ENCODE measurements at places on chromosomes 6 and 20. TPM values are rescaled to one million over a fixed set of nuclear protein-coding genes. Genes with fewer than 3 reads are reported as not detected.

The ALDH5A1 gene
- 14.6 TPM for total RNA-seq

The SSTR4 gene
- not detected for total RNA-seq

The KHDC1 gene
- 8.0 TPM for total RNA-seq

The SAMD3 gene
- 0.69 TPM for total RNA-seq

The LY6G5C gene
- 6.5 TPM for total RNA-seq

The SPEF1 gene
- 1.7 TPM for total RNA-seq

The PPIL6 gene
- 7.9 TPM for total RNA-seq

The NTSR1 gene
- total RNA-seq, result 0.13 TPM

The FHL5 gene
- not detected for total RNA-seq

The CEP85L gene
- total RNA-seq, result 8.8 TPM

The OPRL1 gene
- 1.5 TPM for total RNA-seq

The C20orf141 gene
- total RNA-seq, result not detected

The NKX2-4 gene
- total RNA-seq, result not detected

The HLA-DPB1 gene
- 17.9 TPM for total RNA-seq

The PDYN gene
- total RNA-seq, result not detected

The DEFB116 gene
- not detected for total RNA-seq

The PPP1R11 gene
- total RNA-seq, result 45.1 TPM

The GPLD1 gene
- 7.4 TPM for total RNA-seq

The FOXQ1 gene
- 2.0 TPM for total RNA-seq

The EPHA7 gene
- 32.2 TPM for total RNA-seq

The COL19A1 gene
- total RNA-seq, result 2.3 TPM

The PRND gene
- total RNA-seq, result not detected

The LGSN gene
- total RNA-seq, result not detected

The C20orf96 gene
- total RNA-seq, result 70.1 TPM

The STXBP5 gene
- total RNA-seq, result 43.0 TPM

The RAMACL gene
- total RNA-seq, result 1.7 TPM

The BCAS1 gene
- total RNA-seq, result 0.81 TPM

The FRMD1 gene
- not detected for total RNA-seq

The ULBP1 gene
- total RNA-seq, result 0.64 TPM

Data from progenitor cell of endocrine pancreas (in vitro differentiated cells).